ENCODE measurements at places on chromosomes 1 and 21.

- no peak for DNase-seq
Observed at GRCh38 chr1:198491028-198491427, 49.5 kb downstream of the ATP6V1G3 start.

- DNase-seq: no peak
Observed at GRCh38 chr1:91564888-91565701, 64.4 kb downstream of the CDC7 start.

DNA sequence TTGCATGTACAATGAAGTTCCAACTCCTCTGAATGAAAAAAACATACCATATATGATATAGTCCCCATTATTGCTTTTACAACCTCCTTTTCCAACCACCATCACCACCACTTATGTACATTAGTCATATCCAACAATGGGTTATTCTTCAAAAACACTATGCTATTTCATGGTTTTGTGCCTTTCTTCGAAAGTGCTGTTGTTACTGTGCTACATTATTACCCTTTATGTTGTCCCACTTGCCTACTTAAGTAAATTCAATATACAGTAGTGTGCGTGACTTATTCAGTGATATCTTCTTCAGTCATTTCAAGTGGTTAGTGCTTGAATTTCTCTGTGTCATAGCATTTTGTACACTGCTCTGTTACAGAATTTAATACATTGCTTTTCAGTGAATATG lies 105.3 kb downstream of the ASH1L start:
- DNase-seq: no peak

DNA sequence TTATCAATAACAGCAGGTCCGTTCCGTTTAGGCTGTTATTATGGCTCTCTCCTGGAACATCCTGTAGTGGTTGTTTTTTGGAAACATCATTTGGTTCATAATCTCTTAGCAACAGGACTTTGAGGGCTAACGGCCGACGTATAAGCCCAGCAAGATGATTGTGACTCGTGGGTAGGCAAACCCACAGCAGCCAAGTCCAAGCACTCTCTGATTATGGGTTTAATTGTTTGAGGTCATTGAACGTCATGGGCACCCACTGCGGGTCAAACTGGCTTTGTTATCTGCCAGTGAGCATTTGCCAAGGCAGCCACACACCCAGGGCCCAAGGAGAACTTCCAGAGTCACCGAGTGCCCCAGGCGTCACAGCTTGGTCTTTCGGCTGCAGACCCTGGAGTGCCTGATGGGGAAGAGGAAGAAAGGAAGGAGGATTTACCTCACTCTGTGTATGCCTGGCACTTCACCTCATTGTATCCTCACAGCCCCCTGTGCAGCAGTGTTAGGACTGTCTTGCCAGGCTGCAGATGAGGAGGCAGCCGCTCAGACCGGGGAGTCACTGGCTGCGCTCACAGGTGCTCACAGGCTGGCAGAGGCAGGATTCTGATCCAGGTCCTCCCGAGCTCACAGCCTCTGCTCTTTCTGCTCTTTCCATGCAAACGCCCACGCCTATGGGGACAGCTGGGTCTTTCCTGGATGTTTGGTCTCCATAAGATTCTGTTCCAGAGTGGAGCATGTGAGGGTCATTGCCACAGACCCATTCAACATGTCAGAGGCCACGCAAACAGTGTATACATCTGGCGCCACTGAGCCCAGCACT lies 30.8 kb upstream of the EPS8L3 start:
- no peak for DNase-seq
